Bronchus fibroblast of lung (primary cell): ENCODE measurements at places on chromosomes 2 and 18. TPM values are rescaled to one million over a fixed set of nuclear protein-coding genes. Genes with fewer than 3 reads are reported as not detected.

The MLPH gene
- 26.6 and 27.2 TPM in 2 replicates for total RNA-seq

The OR6B2 gene
- not detected in 2 replicates for total RNA-seq

The ZEB2 gene
- 18.9 and 23.2 TPM in 2 replicates for total RNA-seq

The HYCC2 gene
- total RNA-seq: 1.8 and 3.0 TPM in 2 replicates

The MC2R gene
- not detected in 2 replicates for total RNA-seq

The RBM43 gene
- 3.1 and 4.2 TPM in 2 replicates for total RNA-seq

The UGT1A3 gene
- total RNA-seq: not detected in 2 replicates

The XRCC5 gene
- total RNA-seq: 233 and 251 TPM in 2 replicates

The MERTK gene
- 0.74 and 2.4 TPM in 2 replicates for total RNA-seq

The FMNL2 gene
- 12.0 and 12.6 TPM in 2 replicates for total RNA-seq

The FAP gene
- 33.3 and 40.7 TPM in 2 replicates for total RNA-seq

The SLC9A4 gene
- not detected in 2 replicates for total RNA-seq

The LRP1B gene
- under 0.01 TPM in 2 replicates for total RNA-seq

The SFTPB gene
- not detected in 2 replicates for total RNA-seq

The ZAP70 gene
- total RNA-seq: not detected in 2 replicates

The FNDC4 gene
- 9.8 and 15.1 TPM in 2 replicates for total RNA-seq

The AQP12A gene
- not detected in 2 replicates for total RNA-seq

The DSEL gene
- total RNA-seq: 18.0 and 21.5 TPM in 2 replicates

The CTNNA2 gene
- not detected in 2 replicates for total RNA-seq

The ZSCAN30 gene
- total RNA-seq: 9.4 and 9.8 TPM in 2 replicates

The STEAP3 gene
- total RNA-seq: 30.8 and 31.2 TPM in 2 replicates

The INHBB gene
- not detected in 2 replicates for total RNA-seq

The FER1L5 gene
- total RNA-seq: 0.17 and 0.30 TPM in 2 replicates

The NDC80 gene
- total RNA-seq: 23.0 and 33.0 TPM in 2 replicates

The FOXD4L1 gene
- not detected in 2 replicates for total RNA-seq

The RSAD2 gene
- under 0.01 TPM in 1 of 2 replicates, not detected in the other for total RNA-seq

The REG3A gene
- total RNA-seq: not detected in 2 replicates

The TUBB8B gene
- not detected in 2 replicates for total RNA-seq

The CNDP1 gene
- 0.15 TPM in 1 of 2 replicates, not detected in the other for total RNA-seq

The EPB41L3 gene
- 34.5 and 36.8 TPM in 2 replicates for total RNA-seq

The STPG4 gene
- total RNA-seq: not detected in 2 replicates

The GPR45 gene
- not detected in 2 replicates for total RNA-seq

The NGEF gene
- total RNA-seq: 1.9 and 2.2 TPM in 2 replicates

The LINC00305 gene
- total RNA-seq: not detected in 2 replicates

The LONRF2 gene
- under 0.01 TPM in 2 replicates for total RNA-seq

The ASPRV1 gene
- 0.34 TPM in 1 of 2 replicates, not detected in the other for total RNA-seq

The CCBE1 gene
- total RNA-seq: 52.3 and 55.1 TPM in 2 replicates

The HRH4 gene
- not detected in 2 replicates for total RNA-seq

The PAX8 gene
- total RNA-seq: 0.17 and 0.45 TPM in 2 replicates

The ZSWIM2 gene
- under 0.01 TPM in 1 of 2 replicates, not detected in the other for total RNA-seq

The DYNAP gene
- total RNA-seq: not detected in 2 replicates

The CPSF3 gene
- total RNA-seq: 60.9 TPM in 2 replicates

The SMAD2 gene
- 42.7 and 58.7 TPM in 2 replicates for total RNA-seq

The KYNU gene
- total RNA-seq: 1.0 and 1.3 TPM in 2 replicates

The PLA2R1 gene
- total RNA-seq: 1.3 and 1.5 TPM in 2 replicates

The RGPD8 gene
- 1.6 and 2.4 TPM in 2 replicates for total RNA-seq

The CRYGA gene
- total RNA-seq: not detected in 2 replicates

The SLC14A1 gene
- total RNA-seq: 3.7 and 4.5 TPM in 2 replicates

The IL36B gene
- not detected in 2 replicates for total RNA-seq

The DIS3L2 gene
- total RNA-seq: 19.6 and 22.7 TPM in 2 replicates

The FAHD2B gene
- 5.9 and 7.3 TPM in 2 replicates for total RNA-seq

The C1QL2 gene
- total RNA-seq: not detected in 2 replicates

The KATNAL2 gene
- total RNA-seq: 1.5 and 1.7 TPM in 2 replicates

The SEPTIN10 gene
- 51.0 and 58.0 TPM in 2 replicates for total RNA-seq

The SCYGR4 gene
- total RNA-seq: not detected in 2 replicates
